Stimulated activated CD8-positive, alpha-beta memory T cell treated with anti-CD3 and anti-CD28 coated beads, Interleukin-15, amount 100 ng/mL, for 48 hours (primary cell): ENCODE measurements at places on chromosomes 13 and 19.

- no peak for DNase-seq
Observed at GRCh38 chr13:26589754-26590153, 32.3 kb downstream of the WASF3 start.

DNA sequence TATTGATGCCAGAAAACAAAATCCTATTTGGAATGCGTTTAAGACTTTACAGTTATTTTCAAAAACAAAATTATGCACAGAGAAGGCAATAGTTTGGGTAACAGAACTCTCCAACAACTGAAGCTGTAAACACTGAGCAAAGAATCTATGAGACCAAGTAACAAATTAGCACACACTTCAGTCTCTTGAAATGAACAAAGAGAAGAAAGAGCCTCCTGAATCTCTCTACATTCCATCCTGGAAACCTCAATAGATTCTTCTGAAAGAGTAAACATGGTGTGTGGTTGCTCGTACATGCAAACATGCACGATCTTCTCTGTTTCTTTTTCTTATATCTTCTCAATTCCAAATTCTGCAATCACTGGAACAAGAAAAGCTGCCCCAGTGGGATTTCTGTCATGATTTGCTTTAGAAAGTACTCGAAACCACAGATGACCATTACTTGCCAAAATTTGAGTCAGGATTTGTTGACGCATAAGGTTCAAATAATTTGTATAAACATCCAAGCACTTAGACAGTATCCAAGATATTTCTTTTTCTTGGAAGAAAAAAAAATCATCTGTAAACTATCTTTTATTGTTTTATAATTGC lies 137.9 kb upstream of the DACH1 start:
- DNase-seq = no peak

GRCh38 chr19:38267761-38268483 lies 3.5 kb downstream of the SPINT2 start:
- DNase-seq = no peak

GRCh38 chr13:19071161-19071936 lies 110.3 kb downstream of the TUBA3C start:
- no peak for DNase-seq

GRCh38 chr19:2578901-2579677 lies 103.2 kb downstream of the GADD45B start:
- DNase-seq = peak; percentile 26

DNA sequence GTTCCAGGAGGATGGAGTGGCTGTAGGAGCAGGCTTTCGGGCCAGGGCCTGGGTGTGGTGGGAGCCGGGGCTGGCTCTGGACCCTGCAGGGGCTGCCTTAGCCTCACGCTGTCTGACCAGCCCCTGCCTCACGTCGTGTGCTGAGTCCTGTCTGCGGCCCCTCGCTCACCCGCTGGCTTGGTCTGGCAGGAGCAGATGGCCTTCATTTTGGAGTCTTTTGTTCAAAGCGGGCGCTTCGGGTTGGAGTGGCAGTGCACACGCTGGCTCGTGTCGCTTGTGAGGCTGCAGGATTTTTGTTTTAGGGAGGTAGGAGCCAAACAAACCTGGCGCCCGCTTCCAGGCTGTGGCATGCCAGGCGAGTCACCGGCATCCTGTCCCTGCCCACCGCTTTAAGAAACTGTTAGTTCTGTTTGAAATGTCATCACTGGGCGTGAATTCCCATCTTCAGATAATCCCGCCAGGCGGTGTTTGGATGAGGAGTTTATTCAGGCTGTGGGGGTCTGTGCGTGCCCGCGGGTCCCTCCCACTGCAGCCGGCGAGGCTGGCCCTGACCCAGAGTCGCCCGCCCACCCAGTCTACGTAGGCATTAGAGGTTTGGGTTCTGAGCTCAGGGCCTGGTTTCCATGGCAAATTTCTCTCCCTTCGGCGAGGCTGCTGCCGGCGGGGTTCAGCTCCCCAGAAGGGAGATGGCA lies 89.8 kb downstream of the KDM4B start:
- DNase-seq = no peak

DNA sequence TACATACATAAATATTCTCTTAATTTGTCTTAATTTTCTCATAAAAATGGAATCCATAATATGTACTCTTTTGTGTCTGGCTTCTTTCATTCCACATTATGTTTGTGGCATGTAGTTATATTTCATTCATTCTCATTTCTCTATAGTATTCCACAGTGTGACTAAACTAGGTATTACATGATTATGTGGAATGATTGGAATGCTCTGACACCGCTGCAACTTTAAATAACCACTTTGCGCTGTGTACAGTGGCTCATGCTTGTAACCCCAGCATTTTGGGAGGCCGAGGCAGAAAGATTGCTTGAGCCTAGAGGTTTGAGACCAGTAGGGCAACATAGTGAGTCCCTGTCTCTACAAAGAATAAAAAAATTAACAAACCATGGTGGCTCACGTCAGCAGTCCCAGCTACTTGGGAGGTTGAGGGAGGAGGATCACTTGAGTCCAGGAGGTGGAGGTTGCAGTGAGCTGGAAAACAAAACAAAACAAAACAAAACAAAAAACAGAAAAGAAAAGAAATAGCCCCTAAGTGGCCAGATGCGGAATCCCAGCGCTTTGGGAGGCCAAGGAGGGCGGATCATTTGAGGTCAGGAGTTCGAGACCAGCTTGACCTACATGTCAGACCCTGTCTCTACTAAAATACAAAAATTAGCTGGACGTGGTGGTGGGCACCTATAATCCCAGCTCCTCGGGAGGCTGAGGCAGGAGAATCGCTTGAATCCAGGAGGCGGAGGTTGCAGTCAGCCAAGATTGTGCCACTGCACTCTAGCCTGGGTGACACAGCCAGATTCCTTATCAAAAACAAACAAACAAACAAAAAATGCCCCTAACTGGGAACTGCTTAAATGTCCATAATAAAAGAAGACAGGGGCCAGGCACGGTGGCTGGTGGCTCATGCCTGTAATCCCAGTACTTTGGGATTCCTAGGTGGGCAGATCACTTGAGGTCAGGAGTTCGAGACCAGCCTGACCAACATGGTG lies 8.0 kb upstream of the SAE1 start:
- DNase-seq = no peak

GRCh38 chr13:64078025-64078424 lies 2662.4 kb upstream of the PCDH20 start:
- no peak for DNase-seq

DNA sequence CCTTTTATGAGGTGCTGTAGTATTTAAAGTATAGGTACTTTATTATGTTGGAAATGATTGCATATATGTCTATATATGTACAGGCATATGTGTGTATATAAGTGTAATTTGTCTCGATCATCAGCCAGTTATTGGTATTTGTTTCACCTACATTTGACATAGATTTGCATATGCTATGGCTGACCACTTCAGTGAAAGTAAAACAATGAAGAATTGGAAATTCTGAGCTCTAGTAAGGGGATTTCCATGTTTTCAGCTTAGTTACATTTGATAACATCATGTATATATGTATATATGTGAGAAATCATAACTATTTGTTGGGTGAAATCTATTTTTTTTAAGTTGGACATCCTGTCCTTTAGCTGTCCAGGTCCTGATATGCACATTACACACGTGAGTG lies 1303.9 kb downstream of the EFNB2 start:
- DNase-seq = no peak

- DNase-seq = no peak
Observed at GRCh38 chr13:50370303-50370950, 355.2 kb downstream of the KCNRG start.

DNA sequence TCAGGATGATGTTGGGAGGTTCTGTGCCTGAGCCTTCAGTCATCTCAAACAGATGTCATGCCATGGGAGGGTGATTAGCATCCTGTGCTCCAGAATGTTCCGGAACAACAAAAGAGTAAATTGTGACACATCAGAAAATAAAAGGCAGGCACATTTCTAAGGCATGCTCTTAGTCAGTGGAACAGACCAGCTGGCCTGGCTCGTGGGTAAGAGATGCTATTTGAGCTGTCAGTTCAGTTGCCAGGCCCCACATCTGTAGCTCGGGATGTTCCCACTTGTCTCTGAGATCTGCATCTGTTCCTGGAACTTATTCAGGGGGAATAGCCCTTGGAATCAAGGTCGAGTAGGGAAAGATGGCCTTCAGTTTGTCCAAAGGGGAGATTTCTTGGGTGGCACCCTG lies 26.0 kb downstream of the OLFM4 start:
- DNase-seq = no peak

- DNase-seq = no peak
Observed at GRCh38 chr19:3680939-3681338, 19.3 kb downstream of the PIP5K1C start.

DNA sequence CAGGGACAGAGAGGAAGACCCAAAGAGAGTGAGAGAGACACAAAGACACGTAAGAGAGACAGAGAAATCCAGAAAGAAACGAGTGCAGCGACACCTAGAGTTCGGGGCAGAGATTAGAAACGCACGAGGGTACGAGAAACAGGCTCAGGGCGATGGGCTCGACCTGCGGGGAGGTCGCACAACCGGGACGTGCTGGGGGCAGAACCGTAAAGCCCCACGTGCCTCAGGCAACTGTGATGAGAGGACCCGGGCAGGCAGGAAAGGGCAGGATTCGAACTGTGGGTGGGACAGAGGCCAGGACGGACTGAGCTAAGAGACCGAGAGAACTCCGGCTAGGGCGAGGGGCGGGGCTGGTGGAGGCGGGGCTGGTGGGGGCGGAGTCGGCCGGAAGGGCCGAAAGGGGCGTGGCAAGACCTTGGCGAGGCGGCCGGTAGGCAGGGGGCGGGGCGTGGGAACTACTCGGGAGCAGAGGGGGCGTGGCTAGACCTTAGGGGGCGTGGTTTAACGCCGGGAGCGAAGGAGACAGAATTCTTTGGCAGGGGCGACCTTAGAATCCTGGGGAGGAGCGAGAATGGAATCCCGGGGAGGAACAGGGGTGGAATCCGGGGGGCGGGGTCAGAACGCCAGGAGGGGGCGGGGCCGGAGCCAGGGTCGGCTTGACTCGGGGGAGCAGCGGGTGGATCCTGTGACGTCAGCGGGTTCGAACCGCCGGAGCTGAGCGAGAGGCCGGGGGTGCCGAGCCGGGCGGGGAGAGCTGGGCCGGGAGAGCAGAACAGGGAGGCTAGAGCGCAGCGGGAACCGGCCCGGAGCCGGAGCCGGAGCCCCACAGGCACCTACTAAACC lies at the start of gene NECTIN2:
NECTIN2 (plus strand) TSS at position 686 of the 843 bp plus-strand sequence. CDS start 229 bp downstream, outside the sequence.
- peak; percentile 84 for DNase-seq

- peak; percentile 40 for DNase-seq
Observed at GRCh38 chr19:18109733-18110608, 12.4 kb downstream of the MAST3 start.

GRCh38 chr19:2834294-2834871 lies 6.9 kb upstream of the ZNF555 start:
- no peak for DNase-seq

DNA sequence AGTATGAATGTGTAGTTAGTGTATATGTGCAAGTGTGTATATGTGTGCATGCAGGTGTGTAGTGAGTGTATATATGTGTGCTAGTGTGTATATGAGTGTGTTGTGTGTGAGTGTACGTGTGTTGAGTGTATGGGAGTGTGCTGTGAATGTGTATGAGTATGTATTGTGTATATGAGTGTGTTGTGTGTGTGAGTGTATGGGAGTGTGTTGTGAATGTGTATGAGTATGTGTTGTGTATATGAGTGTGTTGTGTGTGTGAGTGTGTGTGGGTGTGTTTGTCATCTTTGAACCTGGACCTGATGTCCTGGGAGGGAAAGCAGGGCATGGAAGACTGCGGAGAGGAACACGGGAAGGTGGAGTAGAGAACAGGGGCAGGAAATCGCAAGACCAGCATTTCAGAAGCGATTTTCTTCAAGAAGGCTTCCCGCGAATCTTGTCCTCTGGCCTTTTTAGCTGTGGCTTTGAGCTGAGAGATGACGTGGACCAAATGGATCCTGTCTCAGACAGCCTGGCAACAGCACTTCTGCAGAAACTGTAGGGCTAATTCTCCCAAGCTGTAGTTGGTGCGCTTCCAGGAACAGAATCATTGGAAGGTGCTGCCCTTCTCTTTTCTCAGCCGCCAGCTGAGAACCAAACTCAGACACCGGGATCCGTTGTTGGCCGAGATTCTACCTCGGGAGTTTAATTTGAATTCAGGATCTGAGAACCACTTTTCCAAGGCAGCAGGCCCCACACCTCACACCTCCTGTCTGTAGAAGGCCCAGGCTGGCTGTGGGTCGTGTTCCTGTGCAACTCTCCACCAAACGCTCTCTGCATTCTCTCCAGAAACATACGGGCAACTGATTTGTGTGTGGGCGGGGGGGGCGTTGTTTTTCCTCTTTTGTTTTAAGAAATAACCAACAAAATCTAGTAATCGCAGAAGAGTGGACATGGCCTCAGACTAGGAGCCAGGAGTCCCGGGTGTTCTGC lies 94.7 kb upstream of the RAP2A start:
- no peak for DNase-seq

GRCh38 chr19:42274065-42274682 lies 5.1 kb downstream of the CIC start:
- DNase-seq = no peak

DNA sequence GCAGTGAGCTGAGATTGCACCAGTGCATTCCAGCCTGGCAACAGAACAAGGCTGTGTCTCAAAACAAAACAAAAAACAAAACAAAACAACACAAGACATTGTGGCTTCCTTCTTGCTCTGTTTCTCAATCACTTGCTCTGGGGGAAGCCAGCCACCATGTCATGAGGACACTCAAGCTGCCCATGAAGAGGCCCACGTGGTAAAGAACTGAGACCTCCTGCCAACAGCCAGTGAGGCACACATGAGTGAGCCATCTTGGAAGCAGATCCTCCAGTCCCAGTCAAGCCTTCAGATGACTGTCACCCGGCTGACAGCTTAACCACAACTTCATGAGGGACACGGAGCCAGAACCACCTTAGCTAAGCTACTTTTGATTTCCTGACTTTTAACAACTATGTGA lies 25.2 kb downstream of the CPT1C start:
- no peak for DNase-seq

DNA sequence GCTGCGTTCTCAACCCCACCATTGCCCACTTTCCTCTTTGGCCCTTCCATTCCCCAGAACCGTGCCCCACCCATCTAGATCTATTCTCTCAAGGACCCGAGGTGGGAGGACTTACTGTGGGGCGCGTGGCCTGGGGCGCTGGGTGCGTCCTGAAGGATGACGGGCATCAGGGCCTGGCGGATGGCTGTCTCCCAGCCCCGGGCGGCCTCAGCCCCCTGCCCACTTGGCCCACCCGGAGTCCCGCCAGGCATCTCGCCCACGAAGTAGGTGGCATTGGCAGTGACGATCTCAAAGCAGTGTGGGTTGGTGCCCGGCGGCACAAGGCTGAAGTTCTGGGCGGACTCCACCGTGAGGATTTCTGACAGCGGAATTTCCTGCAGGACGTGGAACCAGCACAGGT lies 23.2 kb downstream of the PRKD2 start:
- DNase-seq = no peak

DNA sequence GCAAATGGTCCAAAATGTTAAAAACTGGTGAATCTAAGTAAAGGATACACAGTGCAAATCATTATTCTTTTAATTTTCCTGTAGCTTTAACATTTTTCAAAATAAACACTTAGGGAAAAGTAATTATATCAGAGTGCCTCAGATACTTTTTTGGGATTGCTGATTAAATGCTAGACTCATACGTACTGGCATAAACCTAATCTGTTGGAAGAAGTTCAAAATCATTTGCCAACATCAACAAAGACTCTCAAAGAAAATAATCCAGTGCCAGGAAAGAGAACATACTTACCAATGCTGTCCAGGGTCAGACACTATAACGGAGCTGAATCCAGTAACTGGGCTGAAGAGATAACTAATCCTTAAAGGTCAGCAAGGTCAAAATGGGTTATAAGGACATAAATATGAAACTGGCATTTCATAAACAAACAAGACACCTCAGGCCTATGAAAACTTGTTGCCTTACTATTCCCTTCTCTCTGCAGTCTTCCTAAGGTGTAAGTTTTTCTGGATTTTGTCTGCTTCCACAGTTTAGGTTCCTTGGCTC lies 3.3 kb upstream of the ZNF420 start:
- no peak for DNase-seq
